NCI-H2171 (cell line): ENCODE measurements at places on chromosomes 4 and X.

DNA sequence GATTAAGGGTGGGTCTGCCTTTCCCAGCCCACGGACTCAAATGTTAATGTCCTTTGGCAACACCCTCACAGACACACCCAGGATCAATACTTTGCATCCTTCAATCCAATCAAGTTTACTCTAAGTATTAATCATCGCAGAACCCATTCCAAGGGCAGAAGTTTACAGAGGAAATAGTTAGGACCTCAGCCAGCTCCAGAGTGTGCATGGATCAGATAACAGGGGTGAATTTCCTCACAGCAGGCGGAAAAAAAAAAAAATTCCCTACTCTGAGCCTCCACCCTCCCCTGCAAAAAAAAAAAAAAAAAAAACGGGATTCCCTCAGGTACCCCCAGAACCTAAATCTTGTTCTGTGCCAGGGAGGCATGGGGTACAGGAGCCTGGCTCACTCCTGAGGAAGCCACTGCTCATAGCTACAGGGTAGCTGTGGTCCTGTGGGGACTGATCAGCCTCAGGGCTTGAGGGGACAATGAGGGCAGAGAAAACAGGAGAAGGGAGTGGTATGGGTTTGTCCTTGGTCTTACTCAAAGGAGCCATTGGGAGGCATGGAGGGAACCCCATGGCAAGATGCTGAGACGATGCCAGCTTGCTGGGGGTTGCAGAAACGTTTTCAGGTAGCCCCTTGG lies 113.0 kb downstream of the DHRSX start:
- no peak for DNase-seq

- DNase-seq = peak; percentile 80
Measured at GRCh38 chr4:54064317-54065111, at the start of gene CHIC2. CHIC2 (minus strand) TSS chr4:54064605; CDS start chr4:54064300, 305 bp downstream.

DNA sequence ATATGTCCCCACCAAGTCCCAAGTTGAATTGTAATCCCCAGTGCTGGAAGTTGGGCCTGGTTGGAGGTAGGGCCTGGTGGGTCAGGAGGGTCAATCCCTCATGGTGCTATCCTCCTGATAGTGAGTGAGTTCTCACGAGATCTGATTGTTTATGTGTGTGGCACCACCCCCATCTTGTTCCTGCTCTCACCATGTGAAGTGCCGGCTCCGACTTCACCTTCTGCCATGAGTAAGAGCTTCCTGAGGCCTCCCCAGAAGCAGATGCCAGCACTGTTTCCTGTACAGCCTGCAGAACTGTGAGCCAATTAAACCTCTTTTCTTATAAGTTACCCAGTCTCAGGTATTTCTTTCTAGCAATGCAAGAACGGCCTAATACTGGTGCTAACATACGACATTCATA lies 22.7 kb upstream of the TMEM33 start:
- DNase-seq = no peak

DNA sequence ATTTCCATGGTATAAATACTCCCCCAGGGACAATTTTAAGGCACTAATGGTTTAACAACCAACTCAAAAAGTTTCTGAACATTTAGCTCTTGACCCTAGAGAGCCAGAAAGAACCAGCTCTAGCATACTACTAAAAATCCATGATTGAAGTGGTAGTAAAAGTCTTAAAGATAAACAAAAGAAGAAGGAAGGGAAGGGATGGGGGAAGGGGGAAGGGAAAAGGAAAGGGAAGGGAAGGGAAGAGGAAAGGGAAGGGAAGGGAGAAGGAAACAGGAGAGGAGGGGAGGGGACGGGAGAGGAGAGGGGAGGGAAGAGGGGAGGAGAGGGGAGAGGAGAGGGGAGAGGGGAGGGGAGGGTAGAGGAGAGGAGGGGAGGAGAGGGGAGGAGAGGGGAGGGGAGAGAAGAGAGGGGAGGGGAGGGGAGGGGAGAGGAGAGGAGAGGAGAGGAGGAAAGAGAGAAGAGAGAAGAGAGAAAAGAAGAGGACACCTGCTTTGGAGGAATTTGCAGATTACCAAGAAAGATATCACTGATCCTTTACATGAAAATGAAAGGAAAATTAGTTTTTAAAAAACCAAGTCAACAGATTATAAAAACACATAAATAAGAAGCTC lies 26.4 kb upstream of the FAM241A start:
- DNase-seq = no peak

DNA sequence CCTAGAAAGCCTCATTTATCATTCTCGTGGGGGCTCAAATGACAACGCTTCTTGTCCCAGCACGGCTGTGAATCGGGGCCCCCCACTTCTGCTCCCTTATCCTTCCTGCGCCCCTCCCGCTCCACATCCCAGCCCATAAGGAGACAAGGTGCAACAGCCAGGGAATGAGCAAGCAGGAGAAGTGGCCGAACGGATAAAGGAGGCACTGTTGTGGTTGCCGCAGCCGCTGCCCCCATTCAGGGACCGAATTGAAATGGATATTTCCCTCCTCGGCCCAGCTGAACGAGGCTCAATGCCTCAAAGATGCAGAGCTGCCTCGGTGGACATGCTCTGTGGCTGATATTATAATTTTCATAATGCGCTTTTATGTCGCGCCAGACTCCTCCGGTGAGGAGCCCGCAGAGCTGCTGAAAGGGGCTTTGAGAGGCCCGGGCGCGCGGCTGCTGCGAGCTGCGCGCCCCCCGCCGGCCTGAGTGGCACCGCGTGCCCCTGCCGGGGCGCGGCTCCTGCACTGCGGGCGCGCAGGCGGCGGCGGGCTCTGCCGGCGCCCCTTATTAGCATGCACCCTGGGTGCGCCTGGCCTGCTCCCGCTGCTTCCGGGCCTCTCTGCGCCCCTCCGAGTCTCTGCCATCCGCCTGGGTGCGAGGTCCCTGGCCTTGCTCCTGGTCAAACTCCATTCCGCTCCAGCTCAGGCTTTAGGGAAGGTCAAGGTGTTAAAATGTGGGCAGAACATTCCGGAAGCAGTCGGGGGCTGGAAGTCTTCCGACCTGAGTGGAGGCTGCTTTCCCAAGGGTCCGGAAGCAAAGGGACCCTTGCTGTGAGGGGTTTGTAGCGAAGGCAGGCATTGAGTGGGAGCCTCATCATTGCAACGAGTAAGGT lies 68.2 kb upstream of the TMEM33 start:
- no peak for DNase-seq

DNA sequence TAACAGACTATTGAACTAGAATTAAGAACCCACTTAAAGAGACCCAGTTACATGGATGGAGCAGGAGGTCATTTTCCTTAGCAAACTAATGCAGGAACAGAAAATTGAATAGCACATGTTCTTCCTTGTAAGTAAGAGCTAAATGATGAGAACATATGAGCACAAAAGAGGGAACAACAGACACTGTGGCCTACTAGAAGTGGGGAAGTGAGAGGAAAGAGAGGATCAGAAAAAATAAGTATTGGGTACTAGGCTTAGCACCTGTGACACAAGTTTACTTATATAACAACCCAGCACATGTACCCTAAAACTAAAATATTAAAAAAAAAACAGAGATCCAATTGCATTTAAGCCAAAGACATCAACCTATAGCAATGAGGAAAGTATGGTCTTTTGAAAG lies 26.2 kb downstream of the ARAP2 start:
- no peak for DNase-seq

GRCh38 chr4:25524663-25525062 lies 131.0 kb upstream of the SLC34A2 start:
- DNase-seq = no peak

DNA sequence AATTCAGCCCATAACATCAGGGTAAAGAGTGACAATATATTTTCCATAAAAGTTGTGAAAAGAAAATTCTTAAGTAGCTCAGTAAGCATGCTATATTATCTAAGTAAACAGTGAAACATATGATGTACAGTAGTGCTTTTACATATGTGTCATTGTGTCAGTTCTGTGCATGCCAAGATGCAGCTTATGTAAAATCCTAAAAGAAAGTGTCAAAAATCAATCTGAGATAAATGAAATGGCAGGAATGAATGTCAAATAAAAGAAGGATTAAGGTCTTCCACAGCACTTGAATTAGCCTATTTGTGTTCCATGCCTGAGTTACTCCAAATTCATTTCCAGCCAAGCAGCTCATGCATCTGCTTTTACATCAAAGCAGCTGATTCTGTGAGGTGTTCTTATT lies 452.7 kb upstream of the HS3ST1 start:
- no peak for DNase-seq

- DNase-seq = no peak
Measured at GRCh38 chrX:108169768-108170167, 78.2 kb downstream of the ATG4A start.

- no peak for DNase-seq
Measured at GRCh38 chrX:83419030-83419792, 88.9 kb upstream of the POU3F4 start.

- no peak for DNase-seq
Measured at GRCh38 chr4:184838249-184839074, 12.7 kb upstream of the ACSL1 start.

- no peak for DNase-seq
Measured at GRCh38 chr4:186948361-186949242, 224.9 kb upstream of the FAT1 start.

- peak; percentile 5 for DNase-seq
Measured at GRCh38 chrX:22135171-22135711, 103.1 kb downstream of the PHEX start.

DNA sequence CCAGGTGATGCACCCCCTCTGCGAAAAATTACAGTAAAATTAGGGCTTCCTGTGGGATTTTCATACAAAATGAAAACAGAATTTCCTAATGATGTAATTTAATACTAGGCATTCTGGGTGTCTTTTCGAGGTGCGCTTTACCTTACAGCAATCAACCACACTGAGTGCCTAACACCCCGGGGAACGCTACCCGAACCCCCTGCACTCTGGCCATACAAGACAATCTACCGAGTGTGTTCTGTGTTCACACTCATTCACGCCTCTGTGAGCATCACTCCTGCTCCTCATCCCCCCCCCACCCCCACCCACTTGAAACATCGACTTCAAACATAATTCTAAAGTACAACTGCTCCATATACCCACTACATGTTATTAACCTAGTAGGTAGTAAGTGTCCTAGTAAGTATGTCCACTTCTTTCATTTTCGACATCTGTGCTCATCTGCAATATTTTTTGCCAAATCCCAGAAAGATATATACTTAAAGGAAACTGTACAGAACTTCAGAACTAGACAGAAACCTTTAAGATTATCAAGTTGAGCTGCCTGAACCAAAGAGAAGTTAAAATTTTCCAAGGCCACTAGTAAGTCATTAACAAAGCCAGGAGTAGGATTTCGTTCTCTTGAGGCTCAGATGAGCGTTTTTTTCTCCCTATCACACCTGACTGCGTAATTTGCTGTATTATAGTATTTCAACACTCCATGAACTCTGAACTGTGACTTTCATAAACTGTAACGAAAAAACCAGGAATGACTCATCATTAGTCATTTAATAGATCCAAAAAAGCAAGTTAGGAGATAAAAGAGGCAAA lies 80.0 kb downstream of the FAT1 start:
- DNase-seq = no peak
